Stimulated activated CD8-positive, alpha-beta memory T cell treated with anti-CD3 and anti-CD28 coated beads, Interleukin-4, amount 100 ng/mL, for 1 hour (primary cell): ENCODE measurements at places on chromosomes 1 and 21.

GRCh38 chr1:91770667-91771268, 115.2 kb downstream of the TGFBR3 start:
- DNase-seq: no peak

- no peak for DNase-seq
Observed at GRCh38 chr1:198465201-198466144, 75.0 kb downstream of the ATP6V1G3 start.

GRCh38 chr1:97159342-97159741, 437.8 kb downstream of the PTBP2 start:
- no peak for DNase-seq

DNA sequence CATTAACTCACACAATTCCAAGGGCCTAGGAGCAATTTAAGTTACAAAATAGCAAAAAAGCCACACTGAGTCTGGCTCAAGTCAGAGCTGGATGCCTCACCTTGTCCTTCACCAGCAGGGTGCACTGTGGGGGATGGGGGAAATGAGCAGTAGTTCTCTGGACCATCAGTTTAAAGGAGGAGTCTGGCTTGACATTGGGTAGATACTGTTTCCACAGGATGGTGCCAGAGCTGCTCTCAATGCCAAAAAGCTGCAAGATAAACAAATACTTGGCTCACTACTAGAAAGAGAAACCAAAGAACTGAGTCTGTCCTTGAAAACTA, 18.8 kb downstream of the EMC1 start:
- no peak for DNase-seq

GRCh38 chr1:79790950-79791349, 784.4 kb upstream of the ADGRL4 start:
- no peak for DNase-seq

DNA sequence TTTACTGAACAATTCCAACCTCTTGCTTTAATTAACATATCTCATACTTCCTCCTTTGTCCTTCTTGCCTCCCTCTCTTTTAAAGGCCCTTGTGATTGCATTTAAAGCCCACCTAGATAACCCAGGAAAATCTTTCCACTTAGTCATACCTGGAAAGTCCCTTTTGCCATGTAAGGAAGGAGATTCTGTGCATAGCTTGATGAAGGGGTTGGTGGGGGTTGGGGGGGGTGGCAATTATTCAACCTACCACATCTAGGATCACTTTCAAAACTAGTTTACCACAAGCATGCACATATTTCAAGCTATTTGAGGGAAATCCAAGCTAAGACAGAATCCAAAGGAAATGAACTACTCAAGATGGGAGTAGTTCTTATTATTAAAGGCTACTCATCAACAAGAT, 249.1 kb upstream of the PTBP2 start:
- DNase-seq: no peak

DNA sequence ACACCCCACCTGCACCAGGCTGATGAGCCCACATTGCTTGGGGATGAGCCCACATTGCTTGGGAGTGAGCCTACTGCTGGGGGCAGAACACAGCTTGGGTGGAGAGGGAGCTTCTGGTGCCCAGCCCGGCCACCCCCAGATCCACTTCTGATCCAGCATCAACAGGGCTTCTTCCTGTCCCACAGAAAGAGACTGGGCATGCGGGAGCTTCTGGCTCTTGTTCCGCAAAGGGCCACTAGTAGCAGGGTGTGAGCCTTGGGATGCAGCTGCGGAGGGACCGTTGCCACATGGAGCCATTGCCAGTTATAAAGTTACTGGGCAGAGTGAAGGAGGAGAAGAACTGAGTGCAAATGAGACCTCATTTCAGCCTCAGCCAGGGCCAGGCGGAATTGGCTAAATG, 36.3 kb downstream of the PKP1 start:
- DNase-seq: no peak

GRCh38 chr1:229383188-229383587, 40.3 kb upstream of the CCSAP start:
- DNase-seq: no peak

DNA sequence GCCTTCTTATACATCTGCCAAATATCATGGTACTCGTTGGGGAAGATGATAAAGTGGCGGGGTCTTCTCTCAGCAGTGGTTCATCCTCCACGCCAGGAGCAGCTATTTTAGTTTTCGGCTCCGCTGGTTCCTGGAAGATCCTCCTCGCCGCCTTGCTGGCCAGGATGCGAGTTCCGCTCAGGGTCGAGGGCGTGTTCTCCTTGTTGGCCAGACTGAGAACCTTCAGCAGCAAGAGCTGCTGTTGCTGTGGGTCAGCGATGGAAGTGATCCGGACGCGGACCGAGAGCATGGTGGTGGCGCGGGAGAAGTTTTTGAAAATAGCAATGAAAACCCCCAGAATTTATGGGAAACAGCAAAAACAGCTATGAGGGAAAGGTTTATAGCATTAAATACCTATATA, 11.4 kb upstream of the CFAP126 start:
- no peak for DNase-seq

DNA sequence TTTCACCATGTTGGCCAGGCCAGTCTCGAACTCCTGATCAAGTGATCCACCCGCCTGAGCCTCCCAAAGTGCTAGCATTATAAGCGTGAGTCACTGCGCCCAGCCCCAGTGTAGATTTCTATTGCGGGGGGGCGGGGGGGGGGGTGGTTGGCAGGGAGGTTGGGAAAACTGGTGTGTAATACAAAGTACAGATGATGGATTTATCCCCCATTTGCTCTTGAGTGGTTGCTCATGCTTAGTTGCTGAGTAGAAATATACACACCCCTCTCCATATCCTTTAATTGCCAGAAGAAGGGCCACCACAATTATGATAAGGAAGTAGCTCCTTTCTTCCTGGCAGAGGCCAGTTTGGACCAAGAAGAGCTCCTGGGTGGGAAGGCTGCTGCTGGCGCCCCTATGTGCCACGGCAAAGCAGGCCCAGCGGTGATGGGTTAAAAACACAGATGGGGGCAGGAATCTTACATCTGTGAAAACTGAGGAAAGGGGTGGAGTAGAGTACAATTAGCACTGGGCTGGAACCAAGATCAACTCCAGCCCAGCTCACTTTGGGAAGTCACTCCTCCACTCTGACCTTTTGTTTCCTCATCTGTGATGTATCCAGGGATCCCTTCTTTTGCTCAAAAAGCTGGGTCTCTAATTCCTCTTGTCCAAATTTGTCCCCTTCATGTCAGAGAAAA, 55.2 kb downstream of the MRPL37 start:
- DNase-seq: no peak

GRCh38 chr1:167541610-167542009, 12.0 kb downstream of the CREG1 start:
- DNase-seq: no peak

- DNase-seq: no peak
Observed at GRCh38 chr1:203462878-203463277, 12.7 kb upstream of the PRELP start.

- no peak for DNase-seq
Observed at GRCh38 chr1:231952154-231952553, 325.6 kb downstream of the DISC1 start.

GRCh38 chr1:9293241-9293532, 493 bp downstream of the SPSB1 start:
- no peak for DNase-seq

DNA sequence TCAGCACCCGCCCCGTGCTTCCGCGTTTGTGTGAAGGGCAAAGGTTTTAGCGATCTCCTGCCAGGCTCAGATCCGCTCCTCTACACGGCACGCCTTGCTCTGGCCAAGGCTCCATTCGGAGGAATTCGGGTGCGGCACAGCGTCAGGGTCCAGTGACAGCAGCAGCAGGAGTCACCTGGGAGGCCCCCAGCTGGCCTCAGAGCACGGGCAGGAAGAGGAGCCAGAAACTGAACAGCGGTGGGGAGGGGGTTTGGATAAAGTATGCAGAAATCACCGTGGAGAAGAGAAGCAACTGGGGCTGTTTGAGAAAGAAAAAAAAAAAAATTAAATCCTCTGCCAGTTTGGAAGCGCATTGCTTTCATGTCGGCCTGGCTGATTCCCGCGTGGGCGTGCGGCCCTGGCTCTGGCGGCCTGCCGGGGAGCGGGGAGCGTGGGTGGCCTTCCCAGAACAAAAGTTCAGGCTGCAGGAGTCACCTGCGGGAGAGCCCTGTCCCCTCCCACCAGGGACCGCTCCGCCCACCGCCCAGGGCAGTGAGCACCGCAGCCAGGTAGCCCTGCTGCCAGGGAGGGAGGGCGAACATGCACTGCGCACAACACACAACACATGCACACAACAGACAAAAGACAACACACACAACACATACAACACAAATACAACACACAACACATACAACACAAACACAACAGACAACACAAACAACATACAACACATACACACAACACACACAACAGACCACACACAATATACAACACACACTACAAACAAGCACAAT, 107.6 kb downstream of the ETS2 start:
- no peak for DNase-seq

GRCh38 chr1:202806845-202807450, 1.3 kb downstream of the KDM5B start:
- DNase-seq: no peak

DNA sequence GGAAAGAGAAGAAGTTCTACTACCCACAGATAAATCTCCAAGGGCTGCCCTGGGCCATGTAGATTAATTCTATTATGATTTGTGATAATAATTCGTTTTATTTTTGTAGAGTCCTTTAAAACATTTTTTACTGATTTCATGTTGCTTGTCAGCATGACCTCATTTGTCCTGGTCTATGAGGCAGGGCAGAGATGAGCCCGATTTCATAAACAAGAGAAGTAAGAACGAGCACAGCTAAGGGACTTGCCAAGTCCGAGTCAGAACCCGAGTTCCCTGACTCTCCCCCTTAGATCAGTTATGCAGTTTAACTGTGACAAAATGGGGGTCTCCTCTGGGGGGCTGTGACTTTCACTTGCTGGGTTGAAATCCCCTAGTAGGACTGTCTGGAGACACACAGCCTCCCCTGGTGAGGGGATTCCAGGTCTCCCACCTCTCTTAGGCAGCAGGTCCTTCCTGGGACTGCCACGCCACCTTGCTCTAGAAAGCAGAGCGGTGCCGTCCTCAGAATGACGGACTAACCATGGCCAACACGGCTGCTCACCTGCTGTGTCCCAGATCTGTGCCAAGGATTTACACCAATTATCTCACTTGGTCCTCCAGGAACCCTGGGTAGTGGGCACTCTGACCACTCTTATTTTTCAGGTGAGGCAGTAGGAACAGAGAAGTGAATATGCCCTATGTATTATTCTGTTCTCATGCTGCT, 31.0 kb upstream of the SOX13 start:
- DNase-seq: no peak

DNA sequence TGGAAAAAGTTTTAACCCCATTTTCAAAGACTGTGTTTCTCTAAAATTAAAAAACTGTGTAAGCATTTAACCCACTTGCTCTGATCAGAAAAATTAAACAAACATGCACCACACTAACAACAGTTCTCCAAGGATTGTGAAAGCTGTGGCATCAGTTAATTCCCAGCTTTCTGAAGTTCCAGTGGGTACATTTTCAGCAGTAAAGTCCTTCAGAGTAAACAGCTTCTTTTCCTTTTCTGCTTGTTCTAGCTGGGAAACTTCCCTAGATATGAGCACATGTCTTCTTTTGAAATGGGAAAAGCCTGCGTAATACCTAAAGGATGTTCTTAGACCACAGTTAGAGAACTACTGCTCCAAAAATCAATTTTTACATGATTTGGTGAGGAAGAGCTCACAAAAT, 11.1 kb downstream of the PRRX1 start:
- no peak for DNase-seq

DNA sequence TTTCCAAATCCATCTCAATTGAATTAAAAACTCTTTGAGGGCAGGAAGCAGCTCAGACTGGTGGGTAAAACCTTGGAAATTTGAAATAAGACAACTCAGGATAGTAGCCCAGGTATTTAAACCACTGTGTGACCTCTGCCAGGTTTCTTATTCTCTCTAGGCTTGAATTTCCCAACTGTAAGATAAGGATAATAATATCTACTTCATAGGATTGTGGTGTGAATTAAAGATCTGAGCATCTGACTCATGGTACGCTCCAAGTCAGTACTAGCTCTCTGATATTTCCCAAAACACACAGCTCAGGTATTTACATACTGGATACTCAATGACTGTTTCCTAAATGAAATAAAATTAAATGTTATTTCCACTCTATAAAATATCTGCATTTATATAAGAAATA, 337.2 kb downstream of the LTN1 start:
- DNase-seq: no peak

- no peak for DNase-seq
Observed at GRCh38 chr1:64543831-64544230, 73.9 kb downstream of the CACHD1 start.

DNA sequence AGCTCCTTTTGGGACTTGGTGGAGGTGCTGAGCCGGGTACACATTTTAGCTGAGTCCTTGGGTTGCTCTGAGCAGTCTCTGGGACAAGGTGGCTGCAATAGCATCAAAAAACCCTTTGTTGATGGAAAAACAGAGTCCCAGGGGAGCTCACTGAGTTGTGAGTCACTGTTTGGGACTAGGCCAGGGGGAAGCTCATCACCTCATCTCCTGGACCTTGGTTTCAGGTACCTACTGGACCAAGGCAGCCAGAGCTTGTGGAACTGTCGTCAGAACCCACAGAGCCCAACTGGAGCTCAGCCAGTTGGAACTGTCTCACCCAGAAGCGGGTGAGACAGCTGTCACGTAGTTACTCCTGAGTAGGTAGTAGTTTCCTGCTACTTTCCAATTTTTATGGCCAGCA, 146.7 kb downstream of the HLX start:
- no peak for DNase-seq

- DNase-seq: no peak
Observed at GRCh38 chr1:38123356-38124135, 77.0 kb upstream of the POU3F1 start.

DNA sequence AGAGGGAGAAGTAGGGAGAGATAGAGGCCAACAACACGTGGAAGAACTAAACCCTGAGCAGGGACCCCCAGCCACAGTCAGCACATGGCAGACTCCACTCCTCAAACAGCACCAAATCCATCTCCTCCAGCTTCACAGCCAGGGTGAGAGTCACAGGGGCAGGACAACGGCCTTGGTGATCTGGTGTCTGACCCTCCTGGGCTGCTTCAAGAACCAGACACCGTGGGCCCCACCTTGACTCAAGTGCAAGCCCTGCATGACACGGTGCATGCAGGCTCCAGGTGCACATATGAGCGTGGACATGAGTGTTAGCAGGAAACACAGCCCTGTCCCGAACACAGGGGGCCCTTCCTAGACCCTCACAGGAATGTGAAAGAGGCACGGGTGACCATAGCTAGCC, 21.9 kb downstream of the S100A7 start:
- no peak for DNase-seq

- DNase-seq: no peak
Observed at GRCh38 chr1:12480748-12481362, 137.2 kb downstream of the DHRS3 start.

GRCh38 chr1:66237042-66237441, 296.9 kb upstream of the SGIP1 start:
- no peak for DNase-seq

- DNase-seq: no peak
Observed at GRCh38 chr1:23598424-23598823, 39.1 kb upstream of the ID3 start.

- DNase-seq: no peak
Observed at GRCh38 chr1:77594366-77595112, 87.9 kb downstream of the ZZZ3 start.

- DNase-seq: no peak
Observed at GRCh38 chr1:30384286-30385245, 338.8 kb downstream of the MATN1 start.
